ENCODE measurements at places on chromosomes 13 and 19.

DNA sequence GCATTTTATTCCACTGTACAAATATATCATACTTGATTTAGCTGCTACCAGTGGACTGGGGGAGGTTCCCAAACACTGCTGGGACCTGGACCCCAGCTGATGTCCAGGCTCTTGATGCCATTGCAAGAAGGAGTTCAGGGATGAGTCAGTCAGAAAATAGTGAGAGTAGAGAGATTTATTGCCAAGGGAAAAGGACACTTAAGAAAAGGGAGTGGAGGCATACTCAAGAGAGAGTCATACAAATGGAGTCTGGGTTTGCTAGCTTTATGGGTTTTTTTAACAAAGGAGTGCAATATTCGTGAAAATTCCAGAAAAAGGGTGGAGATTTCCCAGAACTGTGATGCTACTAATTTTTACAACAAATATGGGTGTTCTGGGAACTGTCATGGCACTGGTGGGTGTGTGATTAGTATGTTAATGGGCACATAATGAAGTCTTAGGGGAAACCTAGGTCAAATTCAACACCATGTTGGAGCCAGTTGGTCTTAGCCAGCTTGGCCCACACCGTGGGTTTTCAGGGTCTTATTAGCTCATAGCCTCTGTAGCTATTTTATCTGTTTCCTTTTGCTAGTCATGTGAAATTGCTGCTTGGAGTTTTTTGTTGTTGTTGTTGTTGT, 36.2 kb downstream of the GPC6 start:
- no peak for DNase-seq

GRCh38 chr13:48201044-48201443, 32.0 kb upstream of the ITM2B start:
- DNase-seq: peak; percentile 68

DNA sequence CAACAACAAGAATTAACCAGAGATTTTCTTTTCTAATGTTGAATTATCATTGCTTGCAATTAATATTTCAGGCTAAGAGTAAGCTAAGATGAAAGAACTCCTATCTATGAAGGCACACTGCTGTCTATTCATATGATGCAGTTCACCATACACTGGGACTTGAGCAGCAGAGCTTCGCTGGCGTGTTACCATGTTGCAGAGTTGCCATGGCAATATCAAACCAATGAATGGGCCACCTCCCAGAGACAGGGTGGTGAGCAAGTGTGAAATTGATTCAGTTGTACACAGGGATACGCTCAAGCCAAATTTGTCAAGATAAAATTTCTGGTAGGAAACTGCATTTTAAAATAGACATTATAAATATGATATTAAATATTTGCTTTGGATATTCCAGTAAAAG, 69.3 kb upstream of the MYO16 start:
- no peak for DNase-seq

DNA sequence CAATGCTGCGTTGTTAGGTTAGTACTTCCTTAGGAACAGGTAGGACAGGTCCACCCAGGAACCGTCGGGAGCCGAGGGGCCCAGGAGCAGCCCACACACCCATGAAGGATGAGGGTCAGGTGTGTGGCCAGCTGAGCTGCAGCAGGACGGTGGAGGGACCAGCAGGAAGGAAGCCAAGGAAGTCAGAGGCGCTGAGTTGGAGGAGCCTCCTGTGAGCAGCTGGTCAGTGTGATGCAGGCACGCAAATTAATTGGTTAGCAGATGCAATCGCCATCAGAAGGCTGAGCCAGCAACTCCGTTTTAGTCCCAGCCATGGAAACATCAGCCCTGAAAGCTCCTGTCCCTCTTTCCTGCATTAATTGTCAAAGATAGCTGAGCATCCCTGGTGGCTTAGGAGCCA, 114.9 kb upstream of the SOX1 start:
- no peak for DNase-seq

DNA sequence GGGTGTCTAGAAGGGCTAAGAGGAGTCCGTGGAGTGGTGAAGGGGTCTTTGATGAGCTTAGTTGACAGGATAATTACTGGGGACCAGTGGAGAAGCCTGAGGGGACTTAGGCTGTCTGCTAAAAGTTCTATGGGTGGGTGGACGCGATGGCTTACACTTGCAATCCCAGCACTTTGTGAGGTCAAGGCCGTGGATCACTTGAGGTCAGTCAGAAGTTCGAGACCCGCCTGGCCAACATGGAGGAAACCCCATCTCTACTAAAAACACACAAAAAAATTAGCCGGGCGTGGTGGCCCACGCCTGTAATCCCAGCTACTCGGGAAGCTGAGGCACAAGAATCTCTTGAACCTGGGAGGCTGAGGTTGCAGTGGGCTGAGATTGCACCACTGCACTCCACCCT, 2.8 kb upstream of the GSK3A start:
- DNase-seq: peak; percentile 31

DNA sequence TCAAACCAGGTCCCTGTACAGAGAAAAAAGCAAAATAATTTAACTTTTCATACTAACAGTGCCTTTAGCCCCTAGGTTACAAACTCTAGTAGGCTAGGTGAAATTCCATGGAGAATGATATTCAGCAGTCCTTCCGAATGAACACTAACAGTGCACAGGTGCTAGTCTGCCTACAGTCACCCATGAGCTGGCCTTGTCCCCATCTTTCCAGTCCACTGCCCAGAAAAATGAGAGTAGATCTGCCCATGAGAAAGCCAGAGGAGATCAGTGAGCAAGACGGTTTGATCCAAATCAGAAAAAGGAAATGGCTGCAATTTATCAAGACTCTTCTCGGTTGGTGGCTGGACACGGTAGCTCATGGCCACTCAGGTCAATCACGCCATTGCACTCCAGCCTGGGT, 524.9 kb downstream of the FGF9 start:
- DNase-seq: no peak

GRCh38 chr13:44790289-44790688, 199.0 kb downstream of the NUFIP1 start:
- no peak for DNase-seq

GRCh38 chr13:72125561-72125960, 258.6 kb upstream of the DACH1 start:
- no peak for DNase-seq

DNA sequence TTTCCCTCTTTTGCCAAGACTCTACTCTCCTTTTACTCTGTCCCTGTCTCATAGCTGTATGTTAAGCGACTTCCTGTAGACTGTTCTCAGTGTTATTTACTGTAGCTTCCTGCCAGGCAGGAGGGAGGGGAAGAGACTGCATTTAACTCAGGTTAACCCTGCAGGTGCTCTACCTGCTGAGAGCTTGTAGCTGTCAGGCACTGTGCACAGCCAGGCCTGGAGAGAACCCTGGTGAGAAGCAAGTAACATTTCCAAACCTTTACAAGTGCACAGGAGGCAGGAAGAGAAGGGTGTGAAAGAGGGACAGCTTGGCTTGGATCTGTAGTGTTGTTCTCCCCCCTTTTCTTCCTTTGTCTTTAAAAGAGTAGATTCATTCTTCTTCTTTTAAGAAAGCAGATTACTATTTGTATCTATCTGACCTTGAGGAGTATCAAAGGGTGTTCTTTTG, 167.1 kb downstream of the LMO7 start:
- DNase-seq: peak; percentile 44

DNA sequence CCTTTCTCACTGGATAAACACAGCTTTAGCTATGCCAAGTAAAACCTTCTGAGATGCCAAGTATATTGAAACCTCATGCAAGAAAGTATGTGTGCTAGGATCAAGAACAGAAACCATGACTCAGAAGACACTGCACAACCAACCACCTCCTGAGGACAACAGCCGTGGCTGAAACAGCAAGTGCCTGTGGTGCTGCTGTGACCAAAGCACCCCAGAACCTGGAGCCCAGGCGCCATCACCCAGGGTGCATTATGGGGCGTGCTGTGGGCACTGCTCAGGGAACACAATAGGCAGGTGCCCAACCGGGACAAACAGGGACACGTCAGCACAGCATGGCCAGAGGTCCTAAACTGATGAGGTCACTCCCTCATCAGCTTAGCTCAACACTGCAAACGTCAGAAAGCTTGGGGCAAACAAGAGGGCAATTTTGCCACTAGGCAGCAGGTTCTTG, 101.3 kb upstream of the SLC15A1 start:
- DNase-seq: no peak

GRCh38 chr13:61470786-61471185, 55.1 kb upstream of the PCDH20 start:
- DNase-seq: no peak

- no peak for DNase-seq
These were observed 29.6 kb upstream of the UBE2L5 start for GRCh38 chr13:30392681-30393045.

DNA sequence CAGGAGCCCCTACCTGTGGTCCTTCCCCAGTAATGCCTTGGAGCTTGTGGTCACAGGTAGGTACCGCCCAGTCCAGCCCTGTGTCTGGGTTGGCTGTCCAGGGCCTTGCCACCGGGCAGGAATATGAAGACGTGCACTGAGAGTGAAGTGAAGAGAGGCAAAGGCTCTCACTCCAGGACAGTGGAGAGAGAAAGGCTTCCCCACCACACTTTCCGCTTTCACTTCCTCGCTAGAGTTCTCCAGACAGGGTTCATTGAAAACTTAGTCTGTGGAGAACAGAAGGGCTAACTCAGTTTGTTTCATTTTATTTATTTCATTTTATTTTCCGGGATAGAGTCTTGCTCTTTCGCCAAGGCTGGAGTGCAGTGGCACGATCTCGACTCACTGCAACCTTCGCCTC, 14.2 kb downstream of the FCAR start:
- DNase-seq: no peak

All from colonic mucosa (tissue), 4 donors.